ENCODE measurements at places on chromosomes 1 and 21.

DNA sequence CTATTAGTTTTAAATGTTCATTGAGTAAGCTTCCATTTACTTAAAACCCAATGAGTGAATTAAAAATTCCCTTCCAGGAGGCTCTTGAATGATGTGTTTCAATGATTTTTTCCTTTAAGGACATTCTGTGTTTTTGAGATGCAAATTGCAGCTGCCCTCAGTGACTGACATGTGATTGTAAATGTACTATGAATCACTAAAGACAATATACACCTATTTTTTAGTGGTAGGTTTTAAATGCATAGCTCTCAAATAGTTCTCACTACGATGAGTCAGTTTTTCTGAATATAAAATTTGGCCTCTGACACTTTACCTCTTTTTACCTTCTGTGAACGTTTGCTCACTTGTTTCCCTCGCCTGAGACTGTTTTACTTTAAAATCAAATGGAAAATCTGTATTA lies 204.7 kb downstream of the BARHL2 start:
- no peak for DNase-seq

GRCh38 chr1:51165540-51165939 lies 63.5 kb downstream of the C1orf185 start:
- no peak for DNase-seq

- no peak for DNase-seq
These were observed 123.8 kb upstream of the CTTNBP2NL start for GRCh38 chr1:112272101-112272772.

DNA sequence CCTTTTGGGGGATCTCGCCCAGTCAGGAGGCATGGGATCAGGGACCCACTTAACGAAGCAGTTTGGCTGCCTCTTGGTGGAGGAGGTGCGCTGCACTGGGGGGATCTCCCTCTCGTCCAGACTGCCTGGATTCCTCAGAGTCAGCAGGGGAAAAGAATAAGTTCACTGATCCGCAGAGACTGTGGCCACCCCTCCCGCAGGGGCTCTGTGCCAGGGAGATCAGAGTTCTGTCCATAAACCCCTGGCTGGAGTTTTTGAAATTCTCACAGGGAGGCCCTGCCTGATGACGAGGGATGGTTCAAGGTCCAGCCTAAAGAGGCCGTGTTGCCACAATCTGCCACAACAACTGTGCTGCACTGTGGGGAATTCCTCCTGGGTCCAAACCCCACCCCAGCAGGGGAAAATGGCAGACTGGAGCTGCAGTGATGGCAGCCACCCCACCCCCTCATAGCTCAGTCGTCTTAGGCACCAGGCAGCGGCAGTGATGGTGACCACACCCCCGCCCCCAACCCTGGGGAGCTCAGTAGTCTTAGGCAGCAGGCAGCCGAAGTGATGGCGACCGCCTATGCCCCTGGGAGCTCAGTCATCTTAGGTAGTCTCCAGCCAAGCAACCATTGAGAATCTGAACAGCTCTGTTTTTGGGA lies 273.8 kb upstream of the USP25 start:
- no peak for DNase-seq

DNA sequence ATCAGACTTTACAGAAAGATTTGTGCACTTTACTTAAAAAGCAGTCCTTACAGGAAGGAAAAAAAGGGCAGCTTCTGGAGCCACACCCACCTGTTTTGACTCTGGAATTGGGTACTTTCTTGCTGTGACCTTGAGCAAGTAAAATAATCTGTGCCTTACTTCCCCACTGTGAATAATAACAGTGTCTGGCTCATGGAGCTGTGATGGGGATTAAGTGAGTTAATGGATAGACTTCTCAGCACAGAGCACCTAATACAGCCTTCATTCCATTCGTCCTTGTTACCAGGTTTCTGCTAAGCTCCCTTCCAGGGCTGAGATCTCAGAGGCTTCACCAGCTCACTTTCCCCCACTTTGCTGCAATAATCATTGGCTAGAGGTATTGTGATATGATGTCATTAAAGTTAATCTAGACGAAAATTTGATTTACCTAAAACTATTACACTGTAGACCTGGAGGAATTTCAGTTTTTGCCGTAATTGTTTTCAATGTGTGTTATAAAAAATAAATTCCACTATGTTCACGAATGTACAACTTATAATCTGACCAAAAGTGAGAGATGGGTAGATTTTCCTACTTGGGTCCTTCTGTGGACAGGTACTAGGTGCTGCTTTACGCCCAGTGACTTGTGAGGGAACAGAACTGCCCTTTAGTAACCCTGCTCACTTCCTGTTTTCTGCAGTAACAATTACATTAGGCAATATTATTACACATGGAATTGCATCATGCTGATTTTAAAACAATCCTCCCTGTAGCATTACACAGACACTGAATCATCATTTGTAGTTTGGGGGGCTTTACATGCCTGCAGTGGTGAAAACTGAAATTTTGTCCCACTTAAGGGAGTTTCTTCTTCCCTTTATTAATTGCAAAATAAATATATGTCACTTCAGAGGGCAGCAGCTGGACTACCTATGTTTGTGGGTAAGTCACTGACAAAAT lies 19.7 kb upstream of the ABCG1 start:
- DNase-seq: no peak
